Kidney (tissue), 22 donors: ENCODE measurements at places on chromosomes 7 and 10.
A peak's percentile ranks its signal among the peaks of the same experiment; 100 is the strongest.

- no peak for DNase-seq
- no peaks in the 10 kb centered on the region for H3K4me1 ChIP-seq
- no peaks in the 10 kb centered on the region for H3K36me3 ChIP-seq
- no peak overlapping the region for H3K27ac ChIP-seq
Measured at GRCh38 chr7:138023618-138024342, 21.9 kb upstream of the CREB3L2 start.

- no peak overlapping the region for H3K27ac ChIP-seq
- peaks cover 3% of the 10 kb centered on the region for H3K4me1 ChIP-seq
- H3K4me3 ChIP-seq = no peak overlapping the region
- DNase-seq = no peak
- no peaks in the 10 kb centered on the region for H3K27me3 ChIP-seq
Measured at GRCh38 chr10:30806850-30807249, 177.3 kb upstream of the LYZL2 start.

GRCh38 chr7:159114096-159114495 lies 30.6 kb downstream of the VIPR2 start:
- DNase-seq = no peak
- no peaks in the 10 kb centered on the region for H3K36me3 ChIP-seq
- H3K27me3 ChIP-seq = no peaks in the 10 kb centered on the region
- no peak overlapping the region for H3K4me3 ChIP-seq

DNA sequence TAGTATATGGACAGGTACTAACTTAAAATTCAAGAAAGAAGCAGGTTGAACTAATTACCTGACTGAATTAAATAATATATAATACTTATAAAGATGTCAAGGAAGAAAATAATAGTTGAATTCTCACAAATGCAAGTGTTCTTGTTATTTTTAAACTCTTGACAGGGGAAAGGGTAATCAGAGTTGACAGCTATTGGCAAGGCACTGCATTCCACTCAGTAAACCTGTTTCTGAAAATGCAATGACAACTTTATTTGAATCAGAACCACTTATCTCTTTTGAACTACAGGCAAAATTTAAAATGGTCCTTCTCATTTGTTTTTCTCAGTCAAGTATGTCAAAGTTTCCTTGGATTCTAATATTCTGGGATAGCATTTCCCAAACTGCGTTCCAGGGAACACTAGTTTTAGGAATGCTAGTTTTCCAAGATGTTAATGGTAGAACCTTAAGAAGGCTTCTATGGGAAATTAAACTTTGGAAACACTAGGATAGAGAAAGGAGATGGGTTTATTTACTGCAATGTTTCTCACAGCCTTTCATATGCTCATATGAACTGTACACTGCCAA lies 103.7 kb upstream of the LRRN3 start:
- no peak for DNase-seq
- no peaks in the 10 kb centered on the region for H3K27me3 ChIP-seq
- H3K4me1 ChIP-seq = no peaks in the 10 kb centered on the region
- H3K36me3 ChIP-seq = no peaks in the 10 kb centered on the region
- H3K27ac ChIP-seq = no peak overlapping the region
- H3K4me3 ChIP-seq = no peak overlapping the region

- H3K4me3 ChIP-seq = no peak overlapping the region
- H3K27ac ChIP-seq = no peak overlapping the region
- H3K36me3 ChIP-seq = no peaks in the 10 kb centered on the region
- peak; percentile 1 for DNase-seq
Measured at GRCh38 chr7:19376538-19376937, 231.3 kb upstream of the FERD3L start.

DNA sequence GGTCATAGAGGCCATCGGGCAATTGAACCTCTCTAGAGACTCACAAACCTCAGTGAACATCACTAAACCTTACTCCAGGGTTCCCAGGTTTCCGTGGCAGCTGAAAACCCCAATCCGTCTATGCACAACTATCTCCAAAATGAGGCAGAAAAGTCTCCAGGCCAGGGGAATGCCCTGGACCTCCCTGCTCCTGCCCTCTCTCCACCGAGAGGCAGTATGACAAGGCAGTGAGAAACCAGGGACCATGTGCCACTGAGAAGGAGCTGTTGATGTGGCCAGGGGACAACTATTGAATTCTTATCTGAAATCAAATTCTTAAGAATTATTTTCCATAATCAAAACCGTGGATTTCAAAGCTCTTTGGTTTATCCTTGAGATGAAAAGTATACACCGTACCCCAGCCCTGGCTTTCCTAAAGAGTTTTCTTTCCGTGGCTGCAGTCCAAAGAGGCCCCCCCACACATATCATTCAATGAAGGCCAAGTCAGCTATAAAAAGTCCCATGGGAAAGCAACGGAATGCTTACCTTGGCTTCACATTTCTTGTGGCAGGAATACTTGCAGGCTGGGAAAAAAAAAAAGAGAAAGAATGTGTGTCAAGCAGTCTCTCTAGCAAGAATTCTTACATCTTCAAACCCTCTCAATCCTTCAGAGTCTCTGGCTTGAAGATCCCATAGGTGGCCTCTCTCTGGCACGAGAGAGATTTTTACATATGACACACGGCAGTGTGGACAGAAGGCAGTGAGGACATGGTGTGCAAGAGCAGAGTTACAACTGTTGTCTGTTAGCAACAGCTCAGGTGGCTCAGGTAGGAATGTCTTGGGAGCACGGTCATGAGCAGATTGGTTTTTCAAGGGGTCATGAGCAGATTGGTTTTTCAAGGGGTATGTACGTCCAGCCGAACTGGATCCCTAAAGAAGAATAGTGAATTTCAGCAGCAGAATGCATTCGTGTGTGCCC lies 75.2 kb downstream of the TNS3 start:
- H3K36me3 ChIP-seq = peaks cover 8% of the 10 kb centered on the region
- no peaks in the 10 kb centered on the region for H3K27me3 ChIP-seq
- peak overlapping the region; percentile 33 for H3K27ac ChIP-seq
- no peak overlapping the region for H3K4me3 ChIP-seq
- DNase-seq = no peak

DNA sequence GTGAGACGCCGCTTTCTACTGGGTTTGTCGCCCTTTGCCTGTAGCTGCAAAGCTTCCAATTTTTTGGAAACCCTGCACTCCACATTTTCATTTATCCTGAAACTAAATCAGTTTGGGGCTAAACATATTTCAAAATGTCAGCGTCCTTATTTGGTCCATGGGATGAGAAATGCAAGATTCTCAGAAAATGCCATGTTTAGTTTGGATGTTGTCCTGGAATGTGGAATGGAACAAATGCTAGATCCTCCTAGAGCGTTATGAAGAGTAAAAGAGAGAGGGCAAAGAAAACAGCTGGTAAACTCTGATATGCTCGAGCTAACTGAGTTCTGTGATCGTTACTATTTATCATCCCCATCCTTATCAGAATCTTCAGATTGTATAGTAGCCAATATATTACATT lies 236.9 kb downstream of the KLF6 start:
- H3K27ac ChIP-seq = no peak overlapping the region
- DNase-seq = peak; percentile 60
- no peaks in the 10 kb centered on the region for H3K27me3 ChIP-seq
- no peaks in the 10 kb centered on the region for H3K4me1 ChIP-seq

DNA sequence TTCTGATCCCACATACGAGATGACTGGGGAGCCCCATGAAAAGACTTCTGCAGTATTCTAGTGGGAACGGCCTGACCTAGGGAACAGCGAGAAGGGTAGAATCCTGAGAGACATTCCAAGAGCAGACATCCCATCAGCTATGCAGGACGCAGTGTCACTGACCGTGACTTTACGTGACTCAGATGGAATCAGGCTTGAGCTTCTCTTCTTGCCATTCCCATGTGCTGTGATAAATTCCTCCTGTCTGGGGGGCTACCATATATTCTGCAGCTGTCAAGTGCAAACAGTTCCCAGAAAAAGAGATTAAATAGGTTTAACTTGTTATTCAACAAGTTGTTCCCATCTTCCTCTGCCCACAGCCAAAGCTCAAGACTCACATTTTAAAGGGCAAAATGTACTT lies 73.1 kb upstream of the PDE1C start:
- no peaks in the 10 kb centered on the region for H3K4me1 ChIP-seq
- H3K36me3 ChIP-seq = no peaks in the 10 kb centered on the region
- no peak overlapping the region for H3K27ac ChIP-seq
- H3K4me3 ChIP-seq = no peak overlapping the region
- DNase-seq = peak; percentile 2
- no peaks in the 10 kb centered on the region for H3K27me3 ChIP-seq

DNA sequence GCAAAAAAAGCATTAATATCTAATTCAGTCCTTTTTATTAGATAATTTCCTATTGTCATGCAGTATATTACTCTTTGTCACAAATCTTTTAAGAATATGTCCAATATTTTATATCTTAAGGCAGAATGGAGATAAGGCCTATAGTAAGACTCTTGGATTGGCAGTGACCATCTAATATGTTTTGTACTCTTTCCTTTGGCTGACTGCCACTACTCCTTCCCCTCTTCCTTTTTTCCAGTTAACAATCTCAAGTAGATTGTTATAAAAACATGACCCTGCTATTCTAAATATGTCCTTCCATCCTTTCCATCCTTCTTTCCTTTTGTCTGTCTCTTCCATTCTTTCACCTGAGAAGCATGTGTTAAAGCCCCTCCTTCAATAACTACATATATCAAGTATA lies 92.8 kb upstream of the TMEM168 start:
- no peaks in the 10 kb centered on the region for H3K4me1 ChIP-seq
- H3K27ac ChIP-seq = no peak overlapping the region
- no peaks in the 10 kb centered on the region for H3K36me3 ChIP-seq

- no peak overlapping the region for H3K4me3 ChIP-seq
- H3K36me3 ChIP-seq = no peaks in the 10 kb centered on the region
- no peak overlapping the region for H3K27ac ChIP-seq
- no peak for DNase-seq
- H3K27me3 ChIP-seq = no peaks in the 10 kb centered on the region
- H3K4me1 ChIP-seq = no peaks in the 10 kb centered on the region
Measured at GRCh38 chr10:67818323-67818722, 19.7 kb downstream of the DNAJC12 start.

DNA sequence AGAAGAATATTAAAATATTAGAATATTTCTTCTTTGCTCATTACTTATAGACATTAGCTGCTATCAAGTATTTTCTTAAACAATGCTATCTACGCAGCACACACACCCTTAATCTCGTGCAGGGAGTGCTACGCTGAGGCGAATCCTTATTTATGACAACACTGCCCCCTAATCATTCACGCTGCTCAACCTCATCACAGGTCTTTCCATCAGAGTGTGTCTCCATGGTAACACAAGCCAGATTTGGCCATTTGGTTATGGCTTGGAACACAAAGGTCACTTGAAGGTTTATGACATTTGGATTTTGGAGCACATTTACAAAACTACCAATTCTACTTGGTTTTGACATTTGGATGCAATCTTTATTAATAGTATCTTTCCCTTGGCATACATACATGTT lies 45.4 kb upstream of the MYO3A start:
- no peaks in the 10 kb centered on the region for H3K36me3 ChIP-seq
- no peaks in the 10 kb centered on the region for H3K4me1 ChIP-seq
- no peak overlapping the region for H3K4me3 ChIP-seq
- no peaks in the 10 kb centered on the region for H3K27me3 ChIP-seq

DNA sequence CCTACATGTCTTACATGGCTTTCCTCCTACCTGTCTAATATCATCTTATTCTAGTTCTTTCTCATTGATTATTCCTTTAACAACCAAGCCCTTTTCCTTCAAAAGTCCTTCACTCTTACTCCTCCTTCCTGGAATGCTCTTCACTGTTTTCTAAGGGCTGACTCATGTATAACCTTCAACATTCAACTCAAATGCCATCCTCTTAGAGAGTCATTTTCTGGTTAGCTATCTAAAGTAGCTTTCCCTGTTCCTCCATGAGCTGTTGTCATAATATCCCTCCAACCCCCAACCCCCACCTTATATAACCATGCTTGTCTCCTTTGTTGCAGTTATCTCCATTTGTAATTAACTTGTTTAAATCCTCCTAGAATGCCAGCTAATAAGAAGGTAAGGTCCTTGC lies 286.8 kb downstream of the ADK start:
- no peak overlapping the region for H3K4me3 ChIP-seq
- no peaks in the 10 kb centered on the region for H3K27me3 ChIP-seq
- no peaks in the 10 kb centered on the region for H3K4me1 ChIP-seq

DNA sequence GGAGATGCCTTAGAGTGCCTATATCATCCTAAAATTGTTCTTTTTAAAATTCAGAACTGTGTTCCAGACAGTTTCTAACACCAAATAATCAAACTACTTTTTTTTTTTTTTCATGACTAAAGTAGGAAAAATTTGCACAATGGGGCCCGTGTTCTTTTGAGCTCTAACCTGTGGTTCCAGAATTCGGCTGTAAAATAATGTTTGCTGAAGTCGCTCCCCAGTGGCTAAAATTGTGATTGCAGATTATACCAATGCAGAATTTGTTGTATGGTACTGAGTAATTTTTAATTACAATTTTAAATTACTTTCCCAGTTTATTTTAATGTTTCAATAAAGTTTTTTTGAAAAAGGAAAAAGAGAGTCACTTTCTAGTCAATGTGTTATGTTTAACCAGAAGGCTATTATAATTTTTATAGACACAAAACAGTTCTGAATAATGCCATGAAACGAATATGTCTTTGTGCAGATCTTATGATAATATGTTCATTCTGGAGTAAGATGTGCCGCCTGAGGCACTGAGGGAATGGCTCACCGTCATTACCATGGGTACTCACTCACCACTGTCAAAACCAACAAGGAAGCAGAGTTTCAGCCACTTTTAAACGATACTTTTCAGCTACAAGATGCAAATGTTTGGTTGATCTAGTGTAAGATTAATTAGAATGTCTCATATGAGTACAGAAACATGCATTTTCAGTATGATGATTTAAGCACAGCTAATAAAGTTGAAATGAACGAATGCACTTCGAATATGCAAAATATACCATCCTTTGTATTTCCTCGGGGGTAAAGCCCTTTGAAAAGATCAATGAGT lies 173.6 kb downstream of the PRKCQ start:
- no peak overlapping the region for H3K27ac ChIP-seq
- no peak overlapping the region for H3K4me3 ChIP-seq
- no peaks in the 10 kb centered on the region for H3K27me3 ChIP-seq
- H3K4me1 ChIP-seq = no peaks in the 10 kb centered on the region
- peak; percentile 31 for DNase-seq
- no peaks in the 10 kb centered on the region for H3K36me3 ChIP-seq

DNA sequence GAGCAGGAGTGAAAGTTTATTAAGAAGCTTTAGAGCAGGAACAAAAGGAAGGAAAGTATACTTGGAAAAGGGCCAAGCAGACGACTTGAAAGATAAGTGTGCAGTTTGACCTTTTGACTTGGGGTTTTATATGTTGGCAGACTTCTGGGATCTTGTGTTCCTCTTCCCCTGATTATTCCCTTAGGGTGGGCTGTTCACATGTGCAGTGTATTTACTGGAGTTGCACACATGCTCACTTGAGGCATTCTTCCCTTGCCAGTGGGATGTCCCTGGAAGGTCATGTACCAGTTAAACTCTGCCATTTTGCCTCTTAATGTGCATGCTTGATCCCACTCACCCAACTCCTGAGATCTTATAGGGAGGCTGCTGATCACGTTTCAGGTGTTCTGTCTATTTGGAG lies 23.4 kb upstream of the ARHGAP12 start:
- no peaks in the 10 kb centered on the region for H3K27me3 ChIP-seq
- no peaks in the 10 kb centered on the region for H3K36me3 ChIP-seq
- no peaks in the 10 kb centered on the region for H3K4me1 ChIP-seq
- no peak for DNase-seq
- H3K4me3 ChIP-seq = no peak overlapping the region
